Stimulated activated CD4-positive, alpha-beta T cell treated with anti-CD3 and anti-CD28 coated beads, TNF-alpha, amount 100 ng/mL, for 4 hours (primary cell): ENCODE measurements at places on chromosomes 5 and 9.

- no peak for DNase-seq
Measured at GRCh38 chr9:16241231-16241630, 629.2 kb downstream of the BNC2 start.

- no peak for DNase-seq
Measured at GRCh38 chr5:151267491-151268260, 14.7 kb downstream of the GM2A start.

GRCh38 chr5:100901821-100902341 lies 1.2 kb downstream of the ST8SIA4 start:
- no peak for DNase-seq

DNA sequence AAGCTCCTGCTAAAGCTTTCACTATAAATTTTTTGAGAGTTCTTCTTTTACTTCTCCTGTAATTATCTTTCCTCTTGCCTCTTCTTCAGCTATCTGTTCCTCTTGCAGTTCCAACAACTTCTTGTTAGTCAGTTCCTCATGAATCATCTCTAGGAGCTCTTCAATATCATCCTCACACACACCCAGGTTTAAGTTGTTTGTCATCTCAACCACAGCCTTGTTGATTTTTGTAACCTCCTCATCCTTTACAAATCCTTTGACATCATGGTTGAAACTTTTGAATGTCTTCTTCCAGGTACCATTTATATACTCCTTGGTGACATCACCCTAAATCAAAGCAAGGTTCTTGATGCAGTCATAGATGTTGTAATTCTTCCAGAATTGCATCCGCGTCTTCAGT lies 106.3 kb upstream of the MAMDC2 start:
- DNase-seq: no peak

GRCh38 chr9:3401221-3401954 lies 124.4 kb downstream of the RFX3 start:
- DNase-seq: no peak

GRCh38 chr5:43320846-43321245 lies 7.6 kb upstream of the HMGCS1 start:
- no peak for DNase-seq
